ENCODE measurements at places on chromosomes 1 and 21.

DNA sequence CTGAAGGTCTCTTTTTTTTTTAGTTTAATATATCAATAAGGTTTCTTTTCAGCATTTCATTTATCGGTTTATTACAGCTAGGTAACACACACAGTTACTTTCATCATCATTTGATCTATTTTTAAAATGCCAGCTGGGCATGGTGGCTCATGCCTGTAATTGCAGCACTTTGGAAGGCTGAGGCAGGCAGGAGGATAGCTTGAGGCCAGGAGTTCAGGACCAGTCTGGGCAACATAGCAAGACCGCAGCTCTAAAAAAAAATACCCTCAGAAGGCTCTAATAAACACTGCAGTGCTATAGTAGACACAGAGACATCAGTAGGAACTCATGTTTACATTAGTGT lies 48.5 kb upstream of the VAMP3 start:
- no peak for DNase-seq

DNA sequence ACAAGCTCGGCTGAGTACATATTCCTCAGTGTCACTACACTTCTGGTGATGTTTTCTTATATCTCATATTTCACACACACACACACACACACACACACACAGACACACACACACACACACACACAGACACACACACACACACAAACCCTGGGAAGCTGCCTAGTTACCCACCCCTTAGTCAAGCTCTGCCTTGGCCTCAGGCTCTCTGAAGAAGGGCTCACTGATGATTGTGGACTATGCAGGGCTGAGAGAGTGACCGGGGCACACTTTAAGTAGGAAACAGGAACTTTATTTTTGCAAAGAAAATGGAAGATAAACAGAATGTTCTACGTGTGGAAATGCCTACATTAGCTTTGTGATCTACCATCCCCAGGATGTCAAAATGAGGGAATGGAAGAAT lies 19.2 kb upstream of the LCE2D start:
- DNase-seq, result no peak

DNA sequence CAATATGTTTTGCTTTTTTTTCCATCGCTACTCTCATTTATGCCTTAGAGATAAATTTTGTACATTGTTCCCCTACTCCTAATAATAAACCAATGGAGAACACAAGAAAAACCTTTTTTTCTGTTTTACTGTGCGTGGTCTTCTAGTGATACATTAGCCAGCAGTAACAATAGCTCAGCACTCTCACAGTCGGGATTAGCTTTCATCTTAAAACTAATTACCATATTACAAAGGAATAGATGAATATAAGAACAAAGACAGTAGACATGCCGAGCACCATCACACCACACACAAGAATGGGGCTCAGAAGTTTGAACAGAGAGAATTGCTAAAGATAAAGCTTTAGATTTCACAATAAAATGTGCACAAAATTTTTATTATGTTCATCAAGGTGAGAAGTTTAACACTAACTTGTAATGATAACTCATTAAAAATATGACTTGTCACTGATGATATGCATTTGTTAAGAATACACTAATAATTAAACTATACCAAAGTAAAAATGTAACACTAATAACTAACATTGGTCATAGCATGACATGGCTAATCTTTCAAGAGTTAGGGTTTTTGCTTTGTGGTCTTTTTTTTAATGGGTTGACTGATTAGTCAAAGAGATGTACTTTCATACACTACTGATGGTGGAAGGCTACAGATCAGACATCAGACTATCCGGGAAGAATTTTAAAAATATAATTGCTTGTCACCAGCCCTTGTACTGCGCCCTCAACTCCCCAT lies 61.8 kb downstream of the EXTL2 start:
- DNase-seq, result no peak

GRCh38 chr1:86998727-86999126 lies 84.3 kb downstream of the HS2ST1 start:
- DNase-seq, result no peak

DNA sequence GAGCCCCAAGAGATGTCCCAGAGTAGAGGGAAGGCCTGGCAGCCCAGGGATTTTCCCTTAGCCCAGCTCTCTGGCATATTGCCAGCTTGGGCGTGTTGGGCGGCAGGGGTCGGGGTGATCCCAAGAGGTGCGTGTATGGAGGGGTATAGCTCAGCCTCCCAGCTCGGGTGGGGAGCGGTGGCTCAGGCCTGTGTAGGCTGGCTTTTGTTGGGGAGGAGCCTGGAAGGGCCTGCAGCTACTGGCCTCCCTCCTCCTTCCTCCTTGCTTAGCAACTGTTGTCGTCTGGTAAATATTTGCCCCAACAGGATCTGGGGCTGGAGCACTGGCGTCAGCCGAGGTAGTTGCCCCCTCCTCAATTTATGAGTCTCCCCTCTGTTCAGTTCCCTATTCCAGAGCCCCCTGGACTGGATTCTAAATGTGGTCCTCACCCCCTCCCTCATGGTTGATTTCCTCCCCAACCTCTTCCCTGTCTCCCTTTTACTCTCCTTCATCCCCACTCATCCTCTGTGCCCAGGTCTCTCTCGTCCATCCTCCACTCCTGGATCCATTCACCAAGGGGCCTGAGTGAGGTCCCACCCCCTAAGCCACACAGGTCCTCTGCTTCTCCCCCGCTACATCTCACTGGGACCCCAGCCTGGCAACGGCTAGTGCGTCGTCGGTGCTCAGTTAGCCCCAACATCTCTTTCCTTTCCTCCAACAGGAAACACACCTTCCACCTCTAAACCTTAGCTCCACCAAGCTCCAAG lies 10.3 kb upstream of the LMNA start:
- no peak for DNase-seq

GRCh38 chr1:246919902-246920301 lies 11.8 kb downstream of the AHCTF1 start:
- no peak for DNase-seq

DNA sequence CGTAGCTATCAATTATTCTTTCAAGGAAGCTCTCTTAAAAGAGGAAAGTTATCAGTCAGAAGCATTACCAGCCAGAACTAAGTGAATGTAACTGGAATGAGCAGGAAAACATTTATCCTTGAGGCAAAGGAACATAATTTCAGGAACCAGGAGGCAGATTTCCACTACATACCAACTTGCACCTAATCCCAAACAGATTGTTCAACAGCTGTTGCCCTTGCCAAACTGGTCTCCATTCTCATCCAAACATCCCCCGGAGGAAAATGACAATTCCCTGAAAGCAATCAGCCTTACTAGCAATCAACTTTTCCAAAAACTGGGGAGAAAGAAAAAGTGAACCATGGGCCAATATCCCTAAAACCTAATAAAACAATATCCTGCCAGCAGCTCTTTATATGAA lies 35.0 kb downstream of the ENAH start:
- DNase-seq, result no peak

DNA sequence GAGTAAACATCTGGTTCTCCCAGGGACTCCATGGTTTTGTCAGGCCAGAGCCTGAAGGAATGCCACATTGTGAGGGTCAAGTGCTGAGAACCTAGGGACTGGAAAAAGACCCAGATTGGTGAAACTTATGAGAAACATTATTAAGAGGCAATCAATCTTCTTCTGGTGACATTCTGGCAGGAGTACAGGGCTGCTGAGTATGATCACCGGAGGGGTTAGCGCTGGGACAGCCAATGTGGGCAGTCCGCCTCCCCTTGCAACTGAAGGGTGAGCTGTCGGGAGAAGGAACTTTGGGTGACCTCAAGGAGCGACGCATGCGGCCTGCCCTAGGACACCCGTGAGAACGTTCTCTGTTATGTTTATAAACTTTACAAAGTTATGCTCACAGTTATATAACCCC lies 429.0 kb downstream of the LMO4 start:
- DNase-seq, result no peak

GRCh38 chr21:35559829-35560225 lies 500.5 kb downstream of the SETD4 start:
- DNase-seq, result no peak

- DNase-seq, result no peak
Observed at GRCh38 chr1:209583408-209583807, at the start of gene CAMK1G. CAMK1G (plus strand) TSS chr1:209583714; CDS start chr1:209594984, 11,270 bp downstream.

DNA sequence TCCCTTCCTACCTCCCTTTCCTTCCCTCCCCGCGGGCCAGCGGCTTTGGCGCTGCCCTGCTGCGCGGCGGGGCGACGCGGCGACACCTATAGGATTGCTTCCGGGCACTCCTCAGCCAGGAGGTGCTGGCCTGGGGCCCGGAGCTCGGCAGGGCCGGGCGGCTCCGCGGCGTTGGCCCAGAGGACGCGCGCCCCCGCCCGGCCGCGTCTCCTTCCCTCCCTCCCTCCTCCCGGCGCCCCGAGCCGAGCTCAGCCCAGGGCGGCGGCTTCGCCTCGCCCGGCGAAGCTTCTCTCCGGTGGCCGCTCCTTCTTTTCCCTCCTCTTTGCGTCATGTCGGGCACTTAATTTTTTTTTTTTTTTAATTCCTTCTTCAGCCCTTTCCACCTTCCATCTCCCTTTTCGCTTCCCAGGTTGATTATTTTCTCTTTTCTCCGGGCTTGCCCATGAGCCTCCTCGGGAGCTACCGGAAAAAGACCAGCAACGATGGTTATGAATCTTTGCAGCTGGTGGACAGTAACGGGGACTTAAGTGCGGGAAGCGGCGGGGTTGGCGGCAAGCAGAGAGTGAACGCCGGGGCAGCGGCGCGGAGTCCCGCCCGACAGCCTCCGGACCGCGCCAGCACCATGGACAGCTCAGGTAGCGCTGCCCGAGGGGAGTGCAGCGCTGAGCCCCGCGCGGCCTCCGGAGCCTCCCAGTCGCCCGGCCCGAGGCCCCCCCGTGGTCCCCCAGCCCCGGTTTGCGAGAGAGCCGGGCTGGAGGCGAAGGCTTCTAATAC lies at the start of gene DNAJC6:
DNAJC6 (plus strand) TSS at position 240 of the 774 bp plus-strand sequence; CDS start at position 443, 203 bp downstream.
- DNase-seq, result peak; percentile 23

DNA sequence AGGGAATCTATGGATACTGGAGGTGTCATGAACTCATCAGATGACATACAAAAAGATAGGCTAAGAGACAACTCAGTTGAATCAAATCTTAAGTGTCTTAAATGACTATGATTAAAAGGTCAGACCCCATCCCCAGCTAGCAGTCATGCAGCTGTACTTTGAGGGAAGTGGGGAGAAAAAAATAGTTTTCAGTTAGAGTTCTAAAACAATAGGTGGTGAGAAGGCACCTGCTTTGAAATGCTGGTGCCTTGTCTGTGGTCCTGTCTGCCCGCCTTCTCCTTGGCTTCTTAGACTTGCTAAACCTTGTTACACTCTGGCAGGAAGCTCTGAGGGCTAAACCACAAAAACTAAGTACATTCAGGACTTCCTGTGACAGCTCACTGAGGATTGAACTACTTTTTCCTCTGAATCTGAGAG lies 15.3 kb downstream of the CD2 start:
- DNase-seq, result peak; percentile 51

DNA sequence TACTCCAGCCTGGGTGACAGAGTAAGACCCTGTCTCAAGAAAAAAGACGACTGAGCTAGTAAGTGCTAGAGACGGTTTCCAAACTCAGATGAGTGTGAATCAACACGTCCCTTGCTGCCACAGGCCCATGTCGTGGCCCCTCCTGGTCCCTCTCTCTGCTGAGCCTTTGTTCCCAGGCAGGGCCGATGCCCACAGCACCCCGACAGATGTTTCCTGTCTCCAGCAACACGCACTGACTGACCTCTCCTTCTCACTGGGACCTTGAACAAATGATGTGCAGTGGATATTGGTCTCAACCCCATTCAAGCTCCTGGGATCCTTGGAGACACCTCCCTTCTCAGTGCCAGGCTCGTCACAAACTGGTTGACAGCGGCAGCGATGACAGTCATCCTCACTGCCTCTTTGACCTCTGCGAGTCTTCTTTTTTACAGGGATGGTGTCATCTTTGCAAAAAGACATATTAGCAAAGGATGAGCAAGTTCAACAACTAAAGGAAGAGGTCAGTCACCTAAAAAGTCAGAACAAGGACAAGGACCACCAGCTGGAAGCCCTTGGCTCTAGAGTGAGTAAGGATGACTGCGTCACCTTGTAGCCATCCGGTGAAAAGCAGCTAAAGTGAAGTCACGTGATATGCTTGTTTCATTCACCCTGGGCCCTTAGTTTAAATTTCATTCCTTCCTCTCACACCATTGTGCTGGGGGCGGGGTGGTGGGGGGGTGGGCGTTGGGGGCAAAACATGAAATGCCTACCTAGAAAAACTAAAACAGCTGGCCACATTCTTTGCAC lies 65.8 kb downstream of the FHAD1 start:
- DNase-seq, result no peak

DNA sequence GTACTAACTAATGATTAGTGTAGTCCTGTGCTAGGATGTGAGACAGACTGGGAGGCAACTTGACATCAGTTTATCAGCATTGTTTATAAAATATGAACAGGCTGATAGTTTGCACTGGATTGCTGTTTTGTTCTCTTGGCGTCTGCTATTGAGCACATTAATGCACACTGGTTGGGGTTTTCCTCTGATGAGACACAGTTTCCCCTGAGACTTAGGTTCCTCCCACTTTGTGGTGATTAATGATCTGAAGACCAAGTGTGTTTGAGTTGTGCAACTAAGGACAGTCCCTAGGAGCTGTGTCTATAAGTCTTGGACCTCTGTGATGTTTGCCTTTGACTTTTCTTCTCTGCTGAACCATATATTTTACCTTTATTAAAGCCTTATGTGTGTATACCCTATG lies 1015.4 kb downstream of the AMY1C start:
- no peak for DNase-seq

- no peak for DNase-seq
Observed at GRCh38 chr1:193421487-193421886, 235.1 kb upstream of the B3GALT2 start.

- no peak for DNase-seq
Observed at GRCh38 chr1:58664881-58665280, 35.0 kb downstream of the MYSM1 start.

DNA sequence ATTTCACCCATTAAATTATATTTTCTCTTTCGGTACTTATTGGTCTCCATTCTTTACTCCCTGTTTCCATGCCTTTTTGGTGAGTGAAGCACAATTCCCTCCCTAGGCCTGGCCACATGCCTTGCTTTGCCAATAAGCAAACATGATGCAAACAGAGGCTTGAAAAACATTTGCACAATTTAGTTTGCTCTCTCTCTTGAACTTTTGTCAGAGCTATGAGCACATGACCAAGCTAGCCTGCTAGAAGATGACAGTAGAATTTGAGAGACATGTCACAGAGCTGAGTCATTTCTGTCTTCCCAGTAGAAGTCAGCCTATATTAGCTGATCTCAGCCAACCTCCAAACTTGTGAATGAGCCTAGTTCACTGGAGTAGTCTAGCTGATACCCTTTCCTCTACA lies 24.6 kb downstream of the ANGPTL3 start:
- DNase-seq, result no peak

DNA sequence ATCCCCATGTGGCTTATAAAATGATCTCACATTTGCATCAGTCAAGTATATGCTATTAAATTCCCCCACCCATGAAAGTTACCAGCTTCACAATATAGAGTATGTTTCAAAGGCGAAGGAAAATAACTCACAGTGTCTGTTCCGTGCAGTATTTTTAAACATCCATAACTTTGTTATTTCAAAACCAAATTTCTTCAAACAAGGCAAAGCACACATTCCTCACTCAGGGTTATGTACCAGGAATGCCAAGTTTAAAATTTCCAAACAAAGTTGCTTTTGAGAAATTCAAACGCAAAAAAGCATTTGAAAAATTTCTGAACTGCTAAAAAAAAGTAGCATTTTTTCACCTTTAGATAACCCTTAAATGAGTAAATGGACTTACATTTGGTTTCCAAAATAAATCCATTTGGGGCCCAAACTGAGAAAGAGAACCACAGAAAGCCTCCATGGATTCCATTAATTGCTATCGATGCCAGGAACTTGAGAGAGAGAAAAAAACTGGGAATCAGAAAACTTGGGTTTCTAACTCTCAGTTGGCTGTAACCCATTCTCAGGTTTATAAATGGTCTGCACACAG lies 149.5 kb downstream of the SLC30A10 start:
- DNase-seq, result no peak

Measured in activated T-cell treated with anti-CD3 and anti-CD28 coated beads for 1 hour (primary cell).